ENCODE measurements at places on chromosomes 5 and 9. TPM values are rescaled to one million over a fixed set of nuclear protein-coding genes. Genes with fewer than 3 reads are reported as not detected.
A peak's percentile ranks its signal among the peaks of the same experiment; 100 is the strongest.

DNA sequence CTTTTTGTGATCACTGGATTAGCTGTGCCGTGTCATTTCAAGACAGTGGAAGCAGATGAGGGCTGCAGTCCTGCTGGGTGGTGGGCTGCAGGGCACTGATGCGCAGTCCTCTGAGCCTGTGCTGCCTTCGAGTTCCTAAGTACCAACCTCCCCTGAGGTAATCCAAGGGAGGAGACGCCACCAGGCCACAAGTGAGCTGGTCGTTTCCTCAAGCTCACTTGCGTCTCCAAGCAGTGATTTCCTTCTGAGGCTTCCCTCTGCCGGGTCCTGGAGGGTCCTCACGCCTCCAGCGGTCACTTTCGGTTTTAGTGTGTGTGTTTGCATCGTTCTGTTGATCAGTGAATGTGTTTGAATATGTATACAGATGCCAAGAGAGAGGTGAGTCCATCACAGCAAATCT, 115.7 kb downstream of the TRIO start:
- no peak for DNase-seq

DNA sequence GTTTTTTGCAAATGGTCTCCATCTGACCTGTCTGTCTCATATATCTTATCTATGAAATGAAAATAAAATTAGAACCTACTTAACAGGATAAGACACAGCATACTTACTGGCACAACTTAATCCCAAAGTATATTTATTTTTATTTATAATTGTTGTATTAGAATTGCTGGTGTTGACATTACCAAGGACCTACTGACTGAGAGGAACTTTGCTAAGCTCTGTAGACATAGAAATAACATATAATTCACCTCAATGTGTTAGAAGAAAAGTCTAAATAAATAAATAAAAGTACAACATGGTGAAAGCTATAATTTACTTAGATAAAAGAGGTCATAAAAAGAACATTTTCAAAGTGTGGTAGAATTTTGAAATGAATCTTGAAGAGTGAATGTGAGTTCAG, 1650.5 kb upstream of the NUDT12 start:
- no peak for DNase-seq

DNA sequence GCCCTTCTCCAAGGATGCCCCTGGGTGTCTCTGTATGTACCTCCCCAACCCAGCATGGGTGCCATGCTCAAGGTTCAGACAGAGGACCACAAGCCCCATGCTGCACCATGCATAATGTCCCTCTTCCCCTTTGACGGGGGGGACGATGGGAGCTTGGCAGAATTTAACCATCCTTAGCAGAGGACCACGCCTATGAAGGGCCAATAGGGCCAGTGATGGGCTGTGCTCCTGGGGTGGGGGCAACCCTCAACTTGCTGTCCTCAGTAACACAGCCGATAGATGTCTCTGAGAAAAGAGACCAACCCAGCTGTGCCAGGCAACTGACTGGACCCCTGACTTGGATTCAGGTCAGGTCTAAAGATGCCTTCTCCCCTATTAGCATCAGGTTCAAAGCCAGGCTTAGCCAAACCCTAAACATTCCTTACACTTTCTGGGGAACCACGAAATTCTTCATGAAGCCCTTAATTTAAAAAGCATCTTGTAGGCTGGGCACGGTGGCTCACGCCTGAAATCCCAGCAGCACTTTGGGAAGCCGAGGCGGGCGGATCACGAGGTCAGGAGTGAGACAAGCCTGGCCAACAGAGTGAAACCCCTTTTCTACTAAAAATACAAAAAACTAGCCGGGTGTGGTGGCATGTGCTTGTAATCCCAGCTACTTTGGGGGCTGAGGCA, 20.7 kb upstream of the JADE2 start:
- no peak for DNase-seq

Gene PHAX
- 42.6 TPM for total RNA-seq

Gene ALDOB
- total RNA-seq: 0.82 TPM

GRCh38 chr9:129487658-129488483, 133.0 kb downstream of the C9orf50 start:
- DNase-seq: peak; percentile 70

DNA sequence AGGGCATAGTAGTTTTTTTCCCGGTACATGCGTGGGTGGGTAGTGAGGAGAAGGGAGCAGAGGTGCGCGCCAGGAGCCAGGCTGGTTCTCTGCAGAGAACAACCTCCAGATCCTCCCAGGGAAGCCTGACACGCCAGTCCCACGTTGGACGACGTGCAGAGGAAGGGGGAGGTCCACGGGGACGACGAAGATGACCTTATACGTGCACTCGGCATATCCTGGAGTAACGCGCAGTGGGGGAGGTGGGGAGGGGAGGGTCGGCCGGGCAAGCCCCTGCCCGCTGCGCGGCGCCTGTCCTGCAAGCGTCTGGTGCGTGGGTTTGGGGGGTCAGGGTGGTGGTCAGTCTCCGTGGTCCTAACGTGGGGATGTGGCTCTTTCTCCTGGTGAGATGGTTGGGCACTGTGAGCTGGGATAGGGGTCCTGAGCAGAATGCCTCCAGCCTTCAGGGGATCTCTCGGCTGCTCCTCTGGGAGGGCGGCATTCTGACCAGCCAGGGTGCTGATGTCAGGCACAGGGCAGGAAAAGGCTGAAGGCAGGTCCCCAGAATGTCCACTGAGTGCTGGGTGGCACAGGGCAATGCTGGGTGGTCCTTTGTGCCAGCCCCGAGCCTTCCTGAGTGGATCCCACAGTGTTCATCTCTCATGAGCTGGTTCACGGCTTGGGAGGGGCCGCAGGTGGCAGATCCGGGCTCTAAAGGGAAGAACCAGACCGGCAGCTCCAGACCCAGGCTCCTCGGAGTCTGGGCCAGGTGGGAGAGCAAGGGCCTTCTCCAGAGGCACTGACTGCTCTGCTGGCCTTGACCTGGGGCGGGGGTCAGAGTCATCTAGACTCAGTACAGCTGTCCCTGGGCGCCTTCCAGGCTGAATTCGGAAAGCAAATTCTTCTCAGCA, 10.5 kb upstream of the SCGB3A1 start:
- DNase-seq: peak; percentile 42

Gene SPATA6L
- total RNA-seq: 0.34 TPM

DNA sequence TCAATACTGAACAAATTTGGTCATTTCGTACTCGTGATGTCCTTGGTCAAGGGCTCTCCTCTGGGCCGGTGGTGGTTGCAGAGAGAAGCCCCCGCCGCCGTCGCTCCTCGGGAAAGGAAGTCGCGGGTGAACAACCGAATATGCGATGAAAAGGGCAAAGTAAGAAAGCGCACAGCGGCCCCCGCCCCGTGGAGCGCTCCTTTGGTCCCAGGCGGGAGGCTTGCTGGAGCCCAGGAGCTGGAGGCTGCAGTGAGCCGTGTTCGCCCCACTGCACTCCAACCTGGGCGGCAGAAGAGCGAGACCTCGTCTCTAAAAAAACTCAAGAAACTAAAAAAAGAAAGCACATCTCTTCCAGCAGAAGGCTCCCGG, 108.4 kb upstream of the LARP1 start:
- no peak for DNase-seq

Gene BDP1
- 17.7 TPM for total RNA-seq

Gene CYLC2
- not detected for total RNA-seq

DNA sequence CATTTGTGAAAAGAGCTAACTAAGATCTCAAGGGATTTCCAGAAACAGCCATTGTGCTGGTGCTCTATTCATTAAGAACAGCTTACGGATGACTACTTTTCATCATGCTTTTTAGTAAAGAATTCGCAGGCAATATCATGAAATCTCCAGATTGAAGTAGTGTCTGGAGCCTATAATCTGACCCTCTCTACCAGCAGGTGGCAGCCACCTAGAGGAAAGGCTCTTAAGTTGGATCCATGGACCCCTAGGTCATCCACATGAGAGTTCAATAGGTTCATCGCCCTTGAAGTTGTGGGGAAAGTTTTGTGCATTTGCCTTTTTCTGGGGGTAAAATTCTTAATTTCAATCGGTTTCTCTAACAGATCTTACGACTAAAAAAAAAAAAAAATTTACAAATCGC, 82.3 kb downstream of the SLC1A3 start:
- DNase-seq: no peak

Gene GPX8
- total RNA-seq: 1.9 TPM

- peak; percentile 49 for DNase-seq
Observed at GRCh38 chr5:140251527-140251973, 51.4 kb downstream of the PFDN1 start.

DNA sequence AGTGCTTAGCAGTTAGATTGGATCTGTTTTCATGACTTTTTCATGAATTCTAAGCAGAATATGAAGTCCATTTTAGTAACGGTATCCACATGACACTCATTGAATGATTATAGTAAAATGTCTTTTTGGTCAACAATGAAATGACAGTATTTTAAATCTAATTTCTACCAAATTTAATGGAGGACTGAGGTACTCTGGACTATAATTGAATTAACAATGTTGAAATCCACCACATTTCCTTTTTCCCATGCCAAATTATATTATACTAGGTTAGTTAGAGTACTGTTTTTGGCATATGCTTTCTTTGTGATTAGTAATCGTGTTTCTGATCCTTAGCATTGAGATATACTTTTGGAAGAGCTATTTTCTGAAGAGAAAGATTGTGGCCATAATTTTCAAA, 40.6 kb downstream of the CDC42SE2 start:
- no peak for DNase-seq

Gene PFDN1
- total RNA-seq: 35.9 TPM

DNA sequence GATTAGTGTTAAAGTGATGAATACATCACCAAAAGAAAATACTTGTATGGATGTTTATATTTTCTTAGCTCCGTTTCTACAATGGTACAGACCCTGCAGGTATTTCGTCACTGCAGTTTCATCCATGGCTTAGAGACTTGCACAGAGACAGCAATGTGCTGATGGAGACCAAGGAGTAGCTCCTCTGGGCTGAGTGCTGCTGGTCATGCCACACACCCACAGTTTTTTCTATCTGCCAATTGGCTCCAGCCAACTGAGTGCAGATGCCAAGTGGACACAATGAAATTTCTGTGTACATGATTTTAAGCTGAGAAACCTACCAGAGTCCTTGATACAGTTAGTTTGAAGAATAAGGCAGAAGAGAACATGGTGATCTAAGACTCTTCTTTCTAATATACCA, 145.9 kb upstream of the ADCY2 start:
- no peak for DNase-seq

Gene ZNF354C
- 3.7 TPM for total RNA-seq

DNA sequence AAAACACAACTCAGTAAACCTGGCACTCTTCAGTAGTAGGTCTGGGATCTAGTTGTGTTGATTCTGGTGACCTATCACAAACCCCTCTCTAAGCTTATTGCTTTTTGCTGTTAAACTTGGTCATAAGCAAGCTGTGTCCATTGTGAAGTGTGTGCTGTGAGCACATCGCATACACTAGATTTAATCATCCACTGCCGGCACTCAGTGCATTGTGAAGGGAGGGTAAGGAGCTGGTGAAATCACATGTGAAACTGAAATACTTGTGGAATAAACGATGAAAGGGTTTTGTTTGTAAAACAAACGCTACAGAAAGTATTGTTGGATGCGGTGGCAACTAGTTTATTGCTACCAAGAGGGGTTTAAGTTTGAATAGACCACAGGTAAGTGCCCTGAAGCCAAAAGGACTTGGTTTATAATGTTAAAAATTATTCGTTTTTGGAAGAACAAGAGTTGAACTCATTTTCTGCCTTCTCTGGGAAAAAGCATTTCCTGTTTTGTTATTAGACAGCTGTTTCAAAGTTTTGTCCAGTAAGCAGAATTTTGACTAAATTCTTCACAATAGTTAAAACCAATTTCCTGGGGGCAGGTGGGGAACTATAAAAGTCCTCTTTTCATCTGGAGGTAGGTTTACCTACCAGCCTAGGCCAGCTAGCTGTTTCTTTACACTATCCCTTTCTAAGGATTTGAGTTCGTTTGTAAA, 24.6 kb downstream of the TJP2 start:
- no peak for DNase-seq

DNA sequence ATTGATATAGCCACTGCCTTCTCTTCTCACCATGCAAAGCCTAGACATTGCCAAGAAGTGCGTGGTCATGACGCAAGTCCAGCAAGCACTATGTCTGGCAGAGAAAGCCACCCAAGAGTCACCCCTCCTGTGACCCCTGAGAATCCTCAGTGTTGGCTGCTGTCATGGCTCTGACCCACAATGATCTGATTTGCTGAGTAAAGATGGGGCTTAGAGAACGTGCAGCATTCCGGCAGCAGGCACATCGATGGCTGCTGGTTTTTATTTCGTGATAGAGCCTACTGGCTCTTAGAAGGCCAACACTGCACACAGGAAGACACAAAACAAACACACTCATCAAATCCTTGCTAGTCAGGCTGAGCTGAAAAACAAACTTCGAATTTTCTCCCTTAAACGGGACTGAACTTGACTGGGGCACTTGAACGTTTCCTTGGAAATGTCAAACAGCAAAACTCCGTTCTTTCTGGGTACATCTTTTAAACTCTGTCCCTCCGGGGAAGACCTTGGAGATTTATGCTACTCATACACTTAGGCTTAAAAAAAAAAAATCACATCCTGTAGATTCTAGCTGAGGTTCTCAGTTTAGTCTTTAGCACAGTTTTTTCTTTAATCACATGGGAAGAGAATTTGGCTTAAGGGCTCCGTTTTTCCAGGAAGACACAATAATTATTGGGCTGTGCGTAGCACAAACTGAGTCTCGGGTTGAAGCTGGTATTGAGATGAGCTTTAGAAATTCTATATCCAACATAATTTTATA, 88.2 kb upstream of the BASP1 start:
- no peak for DNase-seq

Gene SOX30
- not detected for total RNA-seq

Gene NME5
- 0.65 TPM for total RNA-seq

Gene GPR151
- total RNA-seq: not detected

DNA sequence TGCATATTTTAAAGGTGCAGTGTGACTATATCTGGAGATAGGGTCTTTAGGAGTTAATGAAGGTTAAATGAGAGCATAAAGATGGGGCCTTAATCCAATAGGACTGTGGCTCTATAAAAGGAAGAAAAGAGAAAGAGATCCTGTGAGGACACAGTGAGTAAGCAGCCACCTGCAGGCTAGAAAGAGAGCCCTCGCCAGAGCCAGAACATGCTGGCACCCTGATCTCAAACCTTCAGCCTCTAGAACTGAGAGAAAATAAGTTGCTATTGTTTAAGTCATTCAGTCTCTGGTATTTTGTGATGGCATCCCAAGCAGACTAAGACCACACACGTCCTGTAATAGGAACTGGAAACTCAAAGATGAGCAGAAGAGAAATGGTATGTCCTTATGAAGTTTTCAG, 41.0 kb downstream of the RNF180 start:
- DNase-seq: no peak

- no peak for DNase-seq
Observed at GRCh38 chr5:128304791-128305190, 221.2 kb downstream of the SLC12A2 start.
